ENCODE measurements at places on chromosomes 5 and 9.

DNA sequence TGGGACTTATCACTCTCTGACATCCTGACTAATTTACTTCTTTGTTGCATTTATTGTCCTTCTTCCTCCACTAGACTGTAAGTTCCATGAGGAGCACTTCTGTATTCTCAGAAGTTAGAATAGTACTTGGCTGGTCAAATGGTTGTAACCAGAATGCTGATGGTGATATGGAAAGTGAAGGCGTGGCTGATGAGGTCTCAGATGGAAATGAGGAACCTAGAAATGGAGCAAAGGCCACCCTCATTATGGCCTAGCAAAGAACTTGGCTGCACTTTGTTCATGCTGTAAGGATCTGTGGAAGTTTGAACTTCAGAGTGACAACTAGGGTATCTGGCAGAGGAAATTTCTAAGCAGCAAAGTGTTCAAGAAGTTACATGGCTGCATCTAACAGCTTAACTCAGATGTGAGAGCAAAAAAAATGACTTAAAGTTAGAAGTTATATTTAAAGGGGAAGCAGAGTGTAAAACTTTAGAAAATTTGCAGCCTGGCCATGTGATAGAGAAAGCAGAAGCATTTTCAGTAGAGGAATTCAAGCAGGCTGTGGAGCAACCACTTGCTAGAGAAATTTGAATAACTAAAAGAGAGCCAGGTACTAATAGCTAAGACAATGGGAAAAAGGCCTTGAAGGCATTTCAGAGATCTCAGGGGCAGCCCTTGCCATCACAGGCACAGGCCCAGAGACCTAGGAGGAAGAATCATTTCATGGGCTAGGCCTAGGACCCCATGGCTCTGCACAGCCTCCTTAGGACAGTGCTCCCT is 14.9 kb upstream of the SLC22A5 start:
- DNase-seq: no peak

DNA sequence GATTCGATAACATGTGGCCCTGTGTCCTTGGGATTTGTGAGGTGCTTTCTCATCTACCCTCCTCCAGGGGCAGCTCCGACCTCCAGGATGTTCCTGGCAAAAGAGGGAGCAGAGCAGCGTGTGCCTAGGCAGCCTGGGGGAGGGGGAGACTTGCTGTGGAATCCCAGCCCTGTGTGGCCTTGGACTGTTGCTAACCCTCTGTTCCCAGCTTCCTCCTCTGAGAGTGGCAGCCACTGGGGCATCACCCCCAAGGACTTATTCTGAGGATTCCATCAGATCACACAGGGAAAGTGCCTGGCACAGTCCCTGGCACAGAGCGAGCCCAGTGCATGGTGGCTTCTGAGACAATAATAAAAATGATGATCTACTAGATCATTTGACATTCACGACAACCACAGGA is 265.1 kb upstream of the MVB12B start:
- no peak for DNase-seq

DNA sequence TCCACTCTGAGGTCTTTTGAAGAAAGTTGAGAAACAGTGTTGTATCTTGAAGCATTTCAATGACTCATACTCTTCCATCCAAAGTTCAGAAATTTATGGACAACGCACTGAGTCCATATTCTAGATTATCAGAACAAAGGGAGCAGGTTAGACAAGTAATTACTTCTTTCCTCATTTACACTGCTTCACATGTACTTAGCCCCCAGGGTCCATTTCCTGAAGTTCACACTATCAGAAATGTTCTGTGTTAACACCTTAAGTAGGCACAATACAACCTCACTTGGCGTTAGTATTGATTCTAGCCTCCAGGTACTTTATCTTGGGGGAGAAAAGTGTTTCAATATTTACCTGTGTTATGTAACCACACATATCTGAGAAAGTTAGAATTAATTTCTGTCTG is 487.9 kb upstream of the DMAC1 start:
- no peak for DNase-seq

DNA sequence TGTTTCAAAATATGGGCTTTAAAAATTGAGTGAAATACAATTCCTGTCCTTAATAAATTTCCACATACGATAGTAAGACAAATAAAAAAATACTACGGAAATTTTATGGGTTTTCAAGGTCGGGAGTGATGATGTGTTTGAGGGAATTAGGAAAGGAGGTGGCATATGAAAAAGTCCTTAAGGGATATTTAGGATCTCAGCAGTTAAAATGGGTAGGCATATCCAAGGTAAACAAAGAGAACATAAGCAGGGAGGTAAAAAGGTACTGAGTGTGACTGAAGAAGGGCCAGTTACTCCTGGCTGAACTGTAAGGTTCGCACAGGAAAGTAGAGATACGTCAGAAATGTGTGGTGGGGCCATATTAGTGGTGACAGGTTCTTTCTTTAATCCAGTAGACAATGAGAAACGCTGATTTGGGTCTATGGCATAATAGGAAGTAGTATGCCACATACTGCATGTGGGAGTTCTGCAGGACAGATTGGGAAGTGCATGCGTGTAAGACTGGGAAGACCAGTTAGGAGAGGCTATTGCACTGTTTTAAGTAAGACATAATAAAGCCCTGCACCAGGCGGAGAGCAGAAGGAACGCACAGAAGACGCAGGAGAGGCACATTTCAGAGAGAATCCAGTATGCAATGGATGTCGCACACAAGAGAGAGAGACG is 937 bp upstream of the HMGCR start:
- no peak for DNase-seq

DNA sequence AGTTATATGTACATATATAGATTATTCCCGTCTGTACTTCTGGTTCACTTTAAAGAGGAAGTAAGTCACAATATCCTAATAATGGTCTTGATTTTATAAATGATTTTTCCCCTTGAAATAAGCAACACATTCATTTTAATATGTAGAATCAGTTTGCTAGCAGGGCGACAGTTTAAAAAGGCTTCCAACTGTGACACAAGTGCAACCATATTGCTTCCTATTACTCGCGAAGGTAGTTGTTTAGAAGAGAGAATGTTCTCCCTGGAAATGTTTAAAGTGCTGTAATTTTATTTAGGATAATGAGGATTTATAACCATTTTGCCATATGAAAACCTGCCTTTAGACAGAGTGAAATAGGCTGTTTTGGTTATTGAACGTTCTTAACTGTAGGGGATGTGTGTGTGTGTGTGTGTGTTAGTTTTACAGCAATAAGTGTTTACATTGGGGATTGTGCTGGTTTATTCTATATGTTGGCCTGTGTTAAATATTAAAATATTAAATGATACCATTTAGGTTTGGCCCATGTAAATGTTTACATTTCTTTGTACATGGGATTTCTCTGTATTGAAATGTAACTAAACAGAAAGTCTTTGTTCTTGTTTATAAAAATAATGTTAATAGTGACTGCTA is 138.3 kb downstream of the PBX3 start:
- no peak for DNase-seq

- no peak for DNase-seq
These were observed 4.4 kb downstream of the PLK2 start for GRCh38 chr5:58455480-58455879.

DNA sequence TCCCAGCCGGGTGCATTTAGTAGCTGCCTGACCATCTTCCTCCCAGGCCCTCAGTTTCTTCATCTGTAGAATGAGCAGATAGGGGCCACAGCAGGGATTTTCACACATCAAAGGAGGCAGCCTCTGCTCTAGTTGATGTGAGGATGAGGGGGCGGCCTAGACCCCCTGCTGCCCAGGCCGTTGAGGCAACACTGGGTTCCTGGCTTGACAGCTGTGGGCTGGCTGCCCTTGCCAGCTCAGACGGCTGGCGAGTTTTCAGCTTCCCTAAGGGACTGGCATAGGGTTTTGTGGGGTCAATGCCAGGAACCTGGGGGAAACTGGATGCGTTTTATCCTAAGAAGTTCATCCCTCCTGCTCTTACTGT is 49.6 kb downstream of the NDST1 start:
- no peak for DNase-seq

- DNase-seq: no peak
These were observed 483 bp downstream of the G3BP1 start for GRCh38 chr5:151772029-151772845.

DNA sequence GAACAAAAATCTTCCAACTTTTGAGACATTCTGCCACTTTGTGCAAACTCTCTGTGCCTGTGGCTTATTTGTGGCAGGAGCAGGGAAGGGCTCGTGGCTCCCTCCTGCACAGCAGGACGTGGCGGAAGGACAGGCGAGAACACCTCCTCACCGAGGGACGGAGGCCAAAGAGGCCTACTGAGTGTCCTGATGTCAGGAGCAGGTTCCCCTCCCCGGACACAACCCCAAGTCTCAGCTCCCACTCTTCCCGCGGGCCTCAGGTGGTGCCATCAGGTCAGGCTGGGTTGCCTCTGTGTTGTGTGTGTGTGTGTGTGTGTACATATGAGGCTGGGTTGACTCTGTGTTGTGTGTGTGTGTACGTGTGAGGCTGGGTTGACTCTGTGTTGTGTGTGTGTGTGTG is 136.8 kb upstream of the LPCAT1 start:
- DNase-seq: no peak

DNA sequence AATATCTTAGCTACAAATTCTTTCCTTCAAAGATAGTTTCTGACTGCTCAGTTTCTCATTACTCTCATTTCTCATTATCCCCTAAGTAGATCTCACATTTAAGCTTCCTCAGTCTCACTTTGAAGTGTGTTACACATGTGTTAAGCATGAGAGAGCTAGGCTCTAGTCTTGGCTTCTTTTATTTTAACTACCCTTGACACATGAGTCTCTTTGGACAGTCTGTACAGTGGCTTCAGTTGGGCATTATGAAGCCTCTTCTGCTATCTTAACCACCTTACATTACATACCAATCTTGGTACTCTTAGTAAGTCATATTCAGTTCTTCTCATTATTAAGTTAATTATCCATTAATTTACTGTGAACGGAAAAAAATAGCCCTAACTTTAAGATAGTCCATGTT is 232.5 kb downstream of the FBXL17 start:
- no peak for DNase-seq

GRCh38 chr9:136268318-136268717 is 22.7 kb upstream of the QSOX2 start:
- no peak for DNase-seq

GRCh38 chr9:136685790-136686533 is 1.3 kb downstream of the AGPAT2 start:
- no peak for DNase-seq

DNA sequence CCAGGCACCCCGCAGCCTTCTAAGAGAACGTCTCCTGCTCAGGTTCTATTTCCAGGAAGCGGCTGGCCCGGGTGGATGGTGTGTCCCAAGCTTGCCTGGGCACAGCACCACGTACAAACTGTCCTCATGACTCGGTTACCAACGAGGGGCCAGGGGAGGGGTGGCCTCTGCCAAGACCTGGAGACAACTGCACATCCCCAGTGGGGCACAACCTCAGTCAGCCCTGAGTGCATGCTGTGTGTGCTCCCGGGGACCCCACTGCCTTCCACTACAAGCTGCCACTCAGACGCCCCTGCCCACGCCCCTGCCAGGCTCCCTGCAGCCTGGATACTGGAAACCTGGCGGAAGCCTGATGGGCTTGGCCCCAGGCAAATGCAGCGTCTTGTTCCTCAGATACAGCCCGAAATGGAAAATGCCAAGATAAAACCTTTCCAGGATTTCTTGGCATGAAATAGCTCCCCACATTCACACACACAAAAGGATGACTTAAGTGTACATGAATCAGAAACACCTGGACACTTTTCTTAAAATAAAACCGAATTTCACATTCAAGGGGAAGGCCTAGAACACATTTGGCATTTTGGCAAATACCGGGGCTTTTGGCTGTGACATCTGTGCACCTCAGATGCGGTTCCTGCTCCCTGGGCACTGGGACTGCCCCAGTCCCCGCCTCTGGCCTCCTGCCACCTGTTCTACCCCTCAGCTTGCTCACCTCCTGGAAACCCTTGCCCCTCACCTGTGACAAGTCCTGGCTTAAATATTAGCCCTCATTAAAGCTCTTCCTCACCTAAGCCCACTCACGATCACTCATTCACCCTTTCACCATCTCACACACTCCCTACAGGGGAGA is 62.5 kb downstream of the COL23A1 start:
- no peak for DNase-seq

GRCh38 chr9:1154739-1155138 is 104.6 kb downstream of the DMRT2 start:
- no peak for DNase-seq

GRCh38 chr5:84290161-84290560 is 94.5 kb downstream of the EDIL3 start:
- no peak for DNase-seq

- DNase-seq: no peak
These were observed 21.5 kb downstream of the COL5A1 start for GRCh38 chr9:134663084-134663483.

- DNase-seq: no peak
These were observed 616 bp upstream of the ENC1 start for GRCh38 chr5:74640954-74641734.

DNA sequence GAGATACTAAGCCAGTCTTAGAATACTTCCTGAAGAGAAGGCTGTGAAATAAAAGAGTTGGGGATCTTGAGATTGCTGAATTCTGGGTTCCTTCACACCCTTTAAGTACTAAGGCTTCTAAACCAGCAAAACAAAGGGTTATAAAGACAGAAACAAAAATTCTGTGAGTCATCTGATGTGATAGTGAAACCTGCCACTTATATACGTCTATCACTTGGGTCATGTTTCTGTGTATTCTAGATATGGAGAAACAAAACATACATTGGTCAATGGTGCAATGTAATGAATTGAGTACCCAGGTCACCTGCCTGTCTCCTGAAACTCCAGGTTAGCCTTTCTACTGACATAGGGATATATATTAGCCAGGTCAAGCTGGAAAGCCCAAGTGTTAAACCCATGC is 319.3 kb upstream of the GRAMD2B start:
- no peak for DNase-seq

GRCh38 chr9:110950041-110950645 is 88.1 kb downstream of the LPAR1 start:
- DNase-seq: no peak

- DNase-seq: no peak
These were observed 323.9 kb downstream of the MTRR start for GRCh38 chr5:8192840-8193239.

- DNase-seq: no peak
These were observed 661.0 kb upstream of the C9orf72 start for GRCh38 chr9:28234133-28234893.

DNA sequence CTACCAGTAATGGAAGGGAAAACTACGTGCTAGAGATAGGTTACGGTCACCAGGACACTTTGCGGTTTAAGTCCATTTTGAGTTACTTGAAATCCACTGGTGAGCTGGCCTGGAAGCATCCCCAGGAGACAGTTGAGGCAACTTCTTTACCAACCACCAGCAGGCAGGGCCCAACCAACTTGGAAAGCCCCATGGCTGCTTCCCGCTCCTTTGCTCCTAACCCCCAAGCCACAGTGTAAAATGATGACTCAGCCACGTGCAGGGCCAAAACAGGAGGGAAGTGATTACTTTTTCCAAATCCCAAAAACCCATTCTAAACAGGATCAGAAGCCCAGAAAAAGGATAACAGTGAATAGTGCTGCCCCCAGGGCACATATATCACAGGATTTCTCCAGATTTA is 87.4 kb downstream of the PAX5 start:
- no peak for DNase-seq

DNA sequence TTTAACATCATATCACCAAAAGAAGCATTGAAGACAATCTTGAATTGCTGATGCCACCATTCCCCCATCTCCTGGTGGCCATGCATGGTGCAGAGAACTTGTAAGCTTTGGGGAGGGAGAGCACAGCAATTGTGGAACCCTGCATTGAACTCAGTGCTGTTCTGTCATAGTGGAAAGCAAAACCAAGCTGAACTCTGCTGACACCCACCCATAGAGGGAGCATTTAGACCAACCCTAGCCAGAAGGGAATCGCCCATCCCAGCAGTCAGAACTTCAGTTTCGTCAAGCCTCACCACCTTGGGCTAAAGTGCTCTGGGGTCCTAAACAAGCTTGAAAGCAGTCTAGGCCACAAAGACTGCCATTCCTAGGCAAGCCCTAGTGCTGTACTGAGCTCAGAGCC is 37.4 kb upstream of the RUSC2 start:
- no peak for DNase-seq
